ENCODE measurements at places on chromosomes 1 and 21. TPM values are rescaled to one million over a fixed set of nuclear protein-coding genes. Genes with fewer than 3 reads are reported as not detected.

- no peak for DNase-seq
Observed at GRCh38 chr1:93720956-93721626, 39.5 kb upstream of the BCAR3 start.

Gene SLC6A17
- total RNA-seq = 0.59 TPM

- DNase-seq = no peak
Observed at GRCh38 chr1:68293122-68293521, 60.8 kb upstream of the WLS start.

GRCh38 chr1:180282401-180283044, 52.5 kb downstream of the LHX4 start:
- no peak for DNase-seq

DNA sequence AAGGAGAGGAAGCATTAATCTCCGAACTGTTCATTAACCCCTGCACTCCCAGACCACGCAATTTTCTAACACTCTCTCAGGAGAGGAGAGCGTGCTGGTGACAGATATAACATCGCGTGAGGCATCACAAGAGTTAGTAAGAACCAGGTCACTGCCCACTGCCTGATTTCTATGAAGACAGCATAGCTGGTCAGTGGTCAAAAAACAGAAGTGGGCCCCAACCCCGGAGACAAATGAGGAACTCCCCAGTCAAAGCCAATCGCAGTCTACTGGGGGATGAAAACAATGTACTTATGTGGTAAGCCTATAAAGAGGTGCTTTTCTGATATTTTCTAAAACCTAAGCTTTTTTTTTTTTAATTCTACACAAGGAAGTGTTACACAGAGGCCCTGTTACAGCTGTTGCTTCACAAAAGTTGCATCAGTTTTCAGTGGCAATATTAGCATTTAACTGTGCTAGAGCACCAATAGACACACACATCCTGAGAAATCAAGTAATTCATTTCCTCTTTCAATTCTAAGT, 231.8 kb upstream of the IRF2BP2 start:
- no peak for DNase-seq

Data from M059J (cell line).